A673 (cell line): ENCODE measurements at places on chromosomes 7 and 10. TPM values are rescaled to one million over a fixed set of nuclear protein-coding genes. Genes with fewer than 3 reads are reported as not detected.

DNA sequence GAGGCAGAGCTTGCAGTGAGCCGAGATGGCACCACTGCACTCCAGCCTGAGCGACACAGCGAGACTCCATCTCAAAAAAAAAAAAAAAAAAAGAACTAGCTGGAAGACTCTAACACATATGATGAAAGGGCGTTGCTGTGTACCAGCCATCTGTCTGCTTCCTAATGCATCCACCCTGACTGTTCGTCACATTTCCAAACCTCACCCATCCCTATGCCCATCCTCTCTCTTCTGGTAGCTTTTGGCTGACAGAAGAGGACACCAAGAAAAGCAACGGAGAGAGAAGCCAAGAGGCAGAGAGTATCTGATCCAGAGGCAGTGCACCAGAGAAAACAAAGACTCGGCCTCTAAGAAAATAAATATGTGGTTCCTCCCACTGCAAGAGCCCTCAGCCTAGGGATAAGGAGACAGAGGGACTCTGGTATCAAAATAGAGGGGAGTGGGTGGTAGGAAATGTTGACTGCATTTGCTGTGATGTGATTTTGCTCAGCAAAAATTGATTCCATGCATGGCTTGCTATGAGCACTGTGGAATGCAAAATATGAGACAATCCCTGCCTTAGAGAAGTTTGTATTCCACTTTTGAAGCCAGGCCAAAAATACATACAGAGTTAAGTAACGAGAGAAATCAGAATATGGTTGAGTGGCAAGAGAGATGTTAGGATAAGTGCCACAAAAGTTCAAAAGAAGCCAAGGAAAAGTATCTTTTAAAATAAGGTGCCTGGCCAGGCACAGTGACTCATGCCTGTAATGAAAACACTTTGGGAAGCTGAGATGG, 100.8 kb upstream of the STK17A start:
- no peak for DNase-seq
- H3K27me3 ChIP-seq, result no peaks in the 10 kb centered on the region
- H3K36me3 ChIP-seq, result no peaks in the 10 kb centered on the region
- H3K4me1 ChIP-seq, result no peaks in the 10 kb centered on the region

DNA sequence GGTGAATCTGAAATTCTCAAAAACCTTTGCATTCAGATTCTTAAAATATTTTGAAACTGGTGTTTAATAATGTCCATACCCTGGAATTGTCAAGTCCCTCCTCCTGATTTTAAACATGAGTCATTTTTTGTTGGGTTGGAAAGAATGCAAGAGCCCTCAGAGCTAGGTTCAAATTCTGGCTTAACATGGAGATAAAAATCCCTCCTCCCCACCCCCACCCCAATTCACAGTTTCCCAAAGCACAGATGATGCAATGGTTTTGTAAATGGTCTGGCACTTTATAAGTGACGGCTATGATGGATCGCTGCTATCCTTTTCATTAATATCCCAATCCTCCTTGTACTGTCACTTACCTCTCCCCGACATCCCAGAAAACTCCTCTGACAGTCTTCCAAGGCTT, 332.8 kb downstream of the PLXNA4 start:
- DNase-seq, result no peak
- H3K4me3 ChIP-seq, result no peak overlapping the region
- H3K27ac ChIP-seq, result no peak overlapping the region
- H3K36me3 ChIP-seq, result no peaks in the 10 kb centered on the region
- no peaks in the 10 kb centered on the region for H3K4me1 ChIP-seq

Gene ASB10
- total RNA-seq, result not detected in 2 replicates

DNA sequence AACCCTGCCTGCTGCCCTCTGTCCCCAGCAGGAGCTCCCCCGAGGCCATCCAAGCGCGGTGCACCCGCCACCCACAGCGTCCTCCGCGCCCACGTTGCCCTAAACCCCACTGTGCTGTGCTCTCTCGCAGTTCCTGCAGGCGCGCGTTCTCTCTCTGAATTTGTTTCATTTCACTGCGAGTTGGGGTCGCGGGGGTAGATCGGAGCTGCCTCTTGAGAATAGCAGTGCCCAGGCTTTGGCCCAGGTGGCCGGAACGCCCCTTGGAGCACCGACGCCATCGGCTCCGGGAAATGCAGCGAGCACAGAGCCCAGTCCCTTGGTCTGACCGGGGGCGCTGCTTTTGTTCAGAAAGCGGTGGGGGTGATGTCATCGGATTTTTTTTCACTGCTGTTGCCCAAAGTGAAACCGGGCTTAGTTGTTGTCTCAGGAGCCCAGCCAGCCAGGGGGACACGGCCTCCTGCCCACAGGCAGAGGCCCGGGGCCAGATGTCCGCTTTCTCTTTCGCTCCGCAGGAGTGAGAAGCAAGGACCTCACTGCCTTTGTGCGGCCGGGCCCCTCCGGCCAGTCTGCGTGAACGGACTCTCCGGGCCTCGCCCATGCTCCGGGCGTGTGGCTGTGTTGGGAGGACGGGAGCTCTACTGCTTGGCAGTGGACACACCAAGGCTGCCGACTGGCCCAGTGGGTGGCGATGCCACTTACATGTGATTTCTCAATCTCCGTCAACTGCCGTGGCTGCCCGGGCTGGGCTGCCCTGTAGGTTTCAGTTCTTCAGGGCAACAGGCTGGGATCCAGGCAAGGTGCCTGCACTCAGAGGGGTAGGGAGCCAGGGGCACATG, 43.1 kb downstream of the FOXK1 start:
- H3K4me3 ChIP-seq, result peak overlapping the region; percentile 40
- H3K4me1 ChIP-seq, result peaks cover 15% of the 10 kb centered on the region
- H3K36me3 ChIP-seq, result no peaks in the 10 kb centered on the region
- no peaks in the 10 kb centered on the region for H3K27me3 ChIP-seq
- DNase-seq, result peak; percentile 50

- no peaks in the 10 kb centered on the region for H3K27me3 ChIP-seq
- H3K27ac ChIP-seq, result peak overlapping the region; percentile 20
- DNase-seq, result peak; percentile 62
- no peak overlapping the region for H3K4me3 ChIP-seq
- peaks cover 22% of the 10 kb centered on the region for H3K4me1 ChIP-seq
These were observed 23.8 kb upstream of the IFIT2 start for GRCh38 chr10:89278034-89278535.

GRCh38 chr10:91910467-91910866, 1.2 kb upstream of the FGFBP3 start:
- no peaks in the 10 kb centered on the region for H3K36me3 ChIP-seq
- H3K27me3 ChIP-seq, result no peaks in the 10 kb centered on the region
- peaks cover 15% of the 10 kb centered on the region for H3K4me1 ChIP-seq

DNA sequence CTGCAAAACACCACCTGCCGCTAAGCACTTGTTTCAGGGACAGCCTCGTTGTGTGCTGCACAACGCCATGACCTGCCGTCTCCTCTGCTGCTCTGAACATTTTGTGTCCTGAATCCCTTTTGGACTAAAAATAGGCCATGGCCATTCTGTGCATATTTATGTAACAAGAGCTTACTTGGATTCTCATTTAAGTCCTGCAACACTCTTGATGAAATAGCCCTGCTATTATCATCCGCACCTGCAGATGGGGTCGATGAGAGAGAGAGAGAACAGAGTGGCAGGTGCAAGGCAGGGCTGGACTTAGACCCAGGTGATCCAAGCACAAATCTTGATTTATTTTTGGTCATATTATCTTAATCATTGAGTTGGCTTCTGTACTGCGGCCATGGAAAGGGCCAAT, 121.2 kb upstream of the PRKCQ start:
- H3K27me3 ChIP-seq, result no peaks in the 10 kb centered on the region
- no peak overlapping the region for H3K27ac ChIP-seq
- peaks cover 4% of the 10 kb centered on the region for H3K4me1 ChIP-seq
- no peak overlapping the region for H3K4me3 ChIP-seq
- H3K36me3 ChIP-seq, result no peaks in the 10 kb centered on the region
- no peak for DNase-seq

Gene TMEM229A
- 22.2 and 24.6 TPM in 2 replicates for total RNA-seq

- H3K4me3 ChIP-seq, result no peak overlapping the region
- H3K27me3 ChIP-seq, result no peaks in the 10 kb centered on the region
- H3K4me1 ChIP-seq, result peaks cover 4% of the 10 kb centered on the region
- H3K27ac ChIP-seq, result no peak overlapping the region
- DNase-seq, result no peak
- H3K36me3 ChIP-seq, result no peaks in the 10 kb centered on the region
These were observed 31.4 kb downstream of the SVIL start for GRCh38 chr10:29603223-29603896.

- no peak for DNase-seq
- H3K27me3 ChIP-seq, result no peaks in the 10 kb centered on the region
- H3K27ac ChIP-seq, result no peak overlapping the region
- H3K4me1 ChIP-seq, result peaks cover 10% of the 10 kb centered on the region
- H3K36me3 ChIP-seq, result no peaks in the 10 kb centered on the region
These were observed 47.8 kb upstream of the UBN2 start for GRCh38 chr7:139183251-139183650.

DNA sequence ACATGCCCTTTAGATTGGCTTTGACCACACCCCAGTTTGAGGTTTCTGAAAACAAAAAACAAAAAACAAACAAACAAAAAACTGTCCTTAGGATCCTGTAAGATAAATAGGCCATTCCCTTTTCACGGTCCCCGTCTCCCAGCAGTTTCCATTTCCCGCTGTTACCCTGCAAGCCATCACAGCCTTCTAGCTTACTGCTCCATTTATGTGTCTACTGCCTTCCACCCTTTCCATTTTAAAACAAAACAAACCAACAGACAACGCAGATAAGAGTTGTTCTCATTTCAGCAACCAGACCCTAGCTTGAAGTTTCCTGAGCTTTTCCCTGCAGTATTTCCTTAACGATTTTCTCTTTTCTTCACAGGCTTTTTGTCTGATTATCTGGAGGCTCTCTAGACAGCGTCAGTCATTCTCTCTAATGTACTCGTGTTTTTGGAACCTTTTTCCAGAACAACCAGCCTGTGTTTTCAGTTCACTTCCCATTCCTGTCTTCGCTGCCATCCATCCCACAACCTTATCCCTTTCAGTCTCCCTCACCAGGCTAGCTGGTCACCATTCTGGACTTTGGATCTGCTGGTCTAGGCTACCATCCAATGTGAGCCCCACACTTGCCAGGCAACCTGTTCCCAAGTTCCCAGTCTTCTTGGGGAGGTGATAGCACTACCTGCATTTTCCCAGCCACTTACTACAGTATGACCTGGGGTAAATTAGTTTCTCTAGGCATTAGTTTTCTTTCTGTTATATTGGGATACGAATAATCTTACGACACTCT, 317.3 kb upstream of the FZD1 start:
- peak overlapping the region; percentile 8 for H3K27ac ChIP-seq
- peaks cover 18% of the 10 kb centered on the region for H3K4me1 ChIP-seq
- H3K4me3 ChIP-seq, result no peak overlapping the region
- no peaks in the 10 kb centered on the region for H3K36me3 ChIP-seq

Gene SIRT1
- total RNA-seq, result 41.0 and 42.6 TPM in 2 replicates

- no peaks in the 10 kb centered on the region for H3K36me3 ChIP-seq
- no peak overlapping the region for H3K27ac ChIP-seq
- no peak for DNase-seq
- no peak overlapping the region for H3K4me3 ChIP-seq
These were observed 109.2 kb upstream of the TRIM24 start for GRCh38 chr7:138350701-138351357.

GRCh38 chr7:147452816-147453215, 1137.8 kb upstream of the C7orf33 start:
- H3K27ac ChIP-seq, result no peak overlapping the region
- DNase-seq, result no peak
- no peaks in the 10 kb centered on the region for H3K27me3 ChIP-seq
- H3K36me3 ChIP-seq, result no peaks in the 10 kb centered on the region
- no peak overlapping the region for H3K4me3 ChIP-seq

- H3K27me3 ChIP-seq, result no peaks in the 10 kb centered on the region
- no peaks in the 10 kb centered on the region for H3K36me3 ChIP-seq
- DNase-seq, result no peak
- no peak overlapping the region for H3K27ac ChIP-seq
- H3K4me1 ChIP-seq, result peaks cover 40% of the 10 kb centered on the region
- H3K4me3 ChIP-seq, result no peak overlapping the region
These were observed 205.7 kb downstream of the PARD3 start for GRCh38 chr10:34609287-34609940.

- peaks cover 8% of the 10 kb centered on the region for H3K4me1 ChIP-seq
- H3K4me3 ChIP-seq, result no peak overlapping the region
- H3K27me3 ChIP-seq, result no peaks in the 10 kb centered on the region
These were observed 137.4 kb downstream of the MGMT start for GRCh38 chr10:129604333-129605032.

Gene FAM24B
- 7.0 and 8.0 TPM in 2 replicates for total RNA-seq

DNA sequence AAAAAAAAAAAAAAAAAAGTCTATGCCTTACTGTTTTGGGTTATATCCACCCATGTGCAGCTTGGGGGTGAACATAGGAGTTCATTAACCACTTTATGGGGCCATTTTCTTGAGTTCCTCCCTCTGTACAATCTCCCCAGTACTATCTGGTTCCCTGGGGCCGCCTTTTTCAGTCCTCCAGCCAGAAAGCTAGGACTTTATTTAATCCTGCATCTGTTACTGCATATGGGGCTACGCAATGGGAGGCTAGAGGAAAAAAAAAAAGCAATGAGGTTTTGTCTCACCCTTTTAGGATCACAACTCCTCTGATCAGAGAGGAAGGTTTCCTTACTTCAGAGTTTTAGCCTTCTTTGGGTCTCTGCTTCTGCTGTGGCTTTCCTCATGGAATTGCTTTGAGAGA, 51.0 kb downstream of the BTRC start:
- H3K27me3 ChIP-seq, result no peaks in the 10 kb centered on the region
- H3K4me1 ChIP-seq, result no peaks in the 10 kb centered on the region
- no peaks in the 10 kb centered on the region for H3K36me3 ChIP-seq
- H3K27ac ChIP-seq, result no peak overlapping the region

DNA sequence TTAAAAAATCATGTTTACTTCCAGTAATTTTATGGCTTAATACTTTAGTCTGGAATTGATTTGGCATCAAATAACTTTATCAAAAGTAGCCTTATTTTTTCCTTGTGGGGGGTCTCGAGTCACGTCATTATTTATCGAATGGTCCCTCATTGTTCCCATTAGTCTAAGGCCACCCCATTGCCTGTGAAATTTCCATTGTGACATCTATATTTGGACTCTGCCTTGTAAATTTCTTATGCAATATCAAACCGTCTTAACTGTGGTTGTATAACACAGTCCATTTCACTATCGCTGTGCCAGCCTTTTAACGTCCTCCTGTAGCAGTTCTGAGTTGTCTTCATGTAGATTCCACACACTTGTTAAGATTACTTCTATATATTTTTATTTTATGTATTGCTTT, 103.9 kb upstream of the RET start:
- no peak overlapping the region for H3K27ac ChIP-seq
- H3K4me3 ChIP-seq, result no peak overlapping the region
- H3K36me3 ChIP-seq, result no peaks in the 10 kb centered on the region
- H3K4me1 ChIP-seq, result no peaks in the 10 kb centered on the region
